ENCODE measurements at places on chromosomes 16 and 17.
A peak's percentile ranks its signal among the peaks of the same experiment; 100 is the strongest.

GRCh38 chr17:77548967-77549366 is 408.2 kb downstream of the SEC14L1 start:
- no peak for DNase-seq

DNA sequence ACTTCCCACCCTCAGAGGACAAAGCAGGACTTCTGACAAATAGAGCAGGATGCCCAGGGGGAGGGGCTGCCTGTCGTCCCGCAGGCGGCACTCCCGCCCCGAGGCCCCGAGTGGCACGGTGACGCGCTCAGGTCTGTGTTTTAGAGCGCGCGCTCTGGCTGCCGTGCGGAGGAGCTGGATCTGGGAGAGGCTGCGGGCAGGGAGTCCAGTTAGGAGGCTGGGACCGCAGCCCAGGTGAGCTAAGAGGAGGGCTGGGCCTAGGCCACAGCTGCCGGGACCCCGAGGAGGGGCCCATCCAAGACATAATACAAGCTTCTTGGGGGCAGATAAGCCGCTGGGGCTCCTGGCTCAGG is 6.4 kb downstream of the DOC2A start:
- DNase-seq, result no peak

DNA sequence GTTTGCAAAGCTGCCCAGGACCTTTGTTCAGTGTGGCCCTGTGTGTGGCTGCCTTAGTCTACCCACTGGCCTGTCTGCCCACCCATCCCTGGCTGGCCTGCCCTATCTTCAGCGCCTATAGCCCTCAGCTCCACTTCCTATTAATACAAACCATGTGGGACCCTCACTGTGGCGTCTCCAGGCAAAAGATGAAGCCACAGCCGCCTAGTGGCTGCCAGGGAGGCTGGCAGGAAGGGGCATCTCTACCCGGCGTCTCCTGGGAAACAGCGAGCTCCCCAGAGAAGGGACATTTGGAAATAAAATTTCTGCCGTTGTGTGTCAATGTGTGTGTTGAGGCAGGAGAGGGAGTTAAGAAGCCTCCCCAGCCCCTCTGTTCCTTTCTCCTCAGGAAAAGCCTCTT is 31.5 kb downstream of the NEUROD2 start:
- DNase-seq, result no peak

- no peak for DNase-seq
These were observed 41.8 kb upstream of the SEC14L1 start for GRCh38 chr17:77098884-77099545.

DNA sequence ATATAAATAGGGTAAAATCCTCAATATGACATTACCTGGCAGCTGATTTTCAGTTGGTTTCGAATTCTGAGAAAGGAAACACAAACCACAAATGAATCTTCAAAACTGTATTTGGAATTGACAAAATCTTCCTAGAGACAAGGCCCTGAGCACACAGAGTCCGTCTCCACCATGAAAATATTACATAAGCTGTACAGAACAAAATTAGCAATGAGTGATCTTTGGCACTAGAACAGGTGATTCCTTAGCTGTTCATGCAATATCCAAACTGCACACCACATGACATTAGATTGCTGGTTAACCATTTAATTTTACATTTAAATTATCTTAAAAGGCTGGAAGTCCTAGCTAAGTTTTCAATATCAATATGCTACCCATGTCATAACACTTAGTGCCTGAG is 31.7 kb downstream of the GJC1 start:
- DNase-seq, result no peak

GRCh38 chr17:81200695-81201580 is 21.8 kb downstream of the CEP131 start:
- DNase-seq, result peak; percentile 28

GRCh38 chr17:63478814-63479494 is 2.1 kb downstream of the ACE start:
- peak; percentile 58 for DNase-seq

GRCh38 chr17:15452746-15453145 is 14.7 kb downstream of the CDRT4 start:
- DNase-seq, result no peak

DNA sequence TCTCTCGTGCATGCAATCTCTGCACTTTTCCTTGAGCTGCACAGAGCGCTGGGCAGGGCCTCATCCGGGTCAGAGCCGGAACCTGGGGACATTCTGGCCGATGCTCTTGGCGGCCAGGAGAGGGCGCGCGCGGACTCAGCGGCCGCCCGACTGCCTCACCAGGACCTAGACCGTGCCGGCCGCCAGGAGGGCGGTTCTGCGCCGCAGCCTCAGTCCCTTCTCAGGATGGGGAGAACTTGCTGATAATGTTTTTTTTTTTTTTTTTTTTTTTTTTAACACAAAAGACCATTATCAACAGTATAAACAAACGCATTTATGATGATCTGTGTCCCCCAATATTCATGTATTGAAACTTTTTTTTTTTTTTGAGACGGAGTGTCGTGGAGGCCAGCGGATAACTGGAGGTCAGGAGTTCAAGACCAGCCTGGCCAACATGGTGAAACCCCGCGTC is 8.1 kb upstream of the FLYWCH2 start:
- peak; percentile 75 for DNase-seq

DNA sequence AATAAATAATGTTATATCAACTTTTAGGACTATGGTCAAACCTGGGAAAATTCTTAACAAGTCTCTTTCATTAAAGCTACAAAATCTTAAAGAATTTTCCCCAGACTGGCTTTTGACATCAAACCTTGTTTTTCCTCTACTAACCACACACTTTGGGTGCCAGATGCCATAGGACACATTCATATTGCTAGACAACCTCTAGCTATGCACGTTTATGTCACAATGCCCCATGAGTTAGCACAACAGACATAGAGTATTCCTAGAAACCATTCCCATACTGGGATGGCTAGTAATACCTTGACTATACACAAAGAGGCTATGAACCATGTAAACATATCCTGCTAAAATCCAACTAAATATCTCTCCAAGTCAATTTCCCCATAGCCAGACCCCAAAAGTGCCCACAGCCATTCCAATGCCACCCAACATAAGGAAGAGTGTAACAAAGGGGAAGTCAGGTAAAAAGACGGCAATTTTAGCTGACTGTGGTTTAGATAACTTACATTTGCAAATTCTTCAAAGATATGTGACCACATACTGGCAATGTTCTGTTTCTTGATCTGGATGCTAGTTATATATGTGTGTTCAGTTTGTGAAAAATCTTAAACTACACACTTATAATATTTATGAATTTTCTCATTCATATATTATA is 23.4 kb downstream of the SMURF2 start:
- DNase-seq, result no peak

DNA sequence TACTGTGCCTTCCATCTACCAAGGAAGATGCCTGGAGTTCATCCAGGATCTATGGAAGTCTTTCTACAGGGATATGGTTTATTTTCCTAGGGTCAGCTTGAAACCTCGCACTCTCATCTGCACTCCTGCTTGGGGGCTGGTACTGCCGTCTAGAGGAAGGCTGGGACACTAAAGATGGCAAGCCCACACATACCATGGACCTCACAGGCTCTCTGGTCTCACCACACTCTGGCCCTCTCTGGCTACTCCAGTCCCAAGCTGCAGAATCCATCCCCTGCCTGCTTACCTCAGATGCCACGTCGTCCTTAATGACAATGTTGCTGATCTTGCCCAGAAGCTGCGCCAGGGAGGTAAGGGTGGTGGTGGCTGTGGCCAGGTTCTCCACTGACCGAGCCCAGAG is 2.1 kb upstream of the UNC119 start:
- no peak for DNase-seq

- no peak for DNase-seq
These were observed 71.6 kb downstream of the MYO1D start for GRCh38 chr17:32805029-32805976.

DNA sequence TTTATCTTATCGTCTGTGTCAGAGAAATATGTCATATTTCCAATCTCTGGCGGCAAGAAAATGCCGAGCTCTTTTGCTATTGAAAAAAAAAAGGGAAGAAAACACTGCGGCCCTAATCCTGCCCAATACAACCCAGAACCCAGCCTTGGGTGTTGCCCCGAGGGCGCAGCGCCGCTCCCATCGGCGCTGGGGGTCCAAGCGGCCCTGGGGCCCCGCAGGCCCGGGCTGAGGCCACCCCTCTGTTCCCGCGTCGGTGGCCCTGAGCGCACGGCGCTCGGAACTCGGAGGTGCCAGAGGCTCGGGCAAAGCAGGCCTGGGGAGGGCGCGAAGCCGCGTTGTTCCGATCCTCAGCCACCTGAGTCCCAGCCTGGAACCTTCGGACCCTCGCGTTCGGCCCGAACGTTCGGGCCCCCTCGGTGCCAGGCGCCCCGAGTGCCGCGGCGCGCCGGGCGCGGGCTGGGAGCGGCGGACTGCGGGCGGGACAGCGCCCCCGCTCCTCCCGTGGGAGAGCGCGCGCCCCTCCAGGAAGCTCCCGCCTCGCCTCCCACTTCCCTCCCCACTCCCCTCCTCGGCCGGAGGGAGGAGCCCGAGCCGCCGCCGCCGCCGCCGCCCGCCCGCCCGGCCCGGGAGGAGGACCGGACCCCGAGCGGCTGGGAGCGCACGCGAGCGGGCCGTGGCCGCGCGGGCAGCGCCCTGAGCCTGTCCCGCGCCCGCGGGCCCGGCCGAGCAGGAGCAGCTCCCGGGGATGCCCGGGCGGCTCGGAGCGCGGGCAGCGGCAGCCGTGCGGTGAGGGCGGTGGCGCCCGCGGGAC is at the start of gene CPNE2:
Gene CPNE2, plus strand, starts transcription at position 609 of the 811 bp plus-strand sequence. CDS start 18,160 bp downstream, outside the sequence.
- no peak for DNase-seq

All from NT2/D1 (cell line).